Calu3 (cell line): ENCODE measurements at places on chromosomes 5 and 9.

DNA sequence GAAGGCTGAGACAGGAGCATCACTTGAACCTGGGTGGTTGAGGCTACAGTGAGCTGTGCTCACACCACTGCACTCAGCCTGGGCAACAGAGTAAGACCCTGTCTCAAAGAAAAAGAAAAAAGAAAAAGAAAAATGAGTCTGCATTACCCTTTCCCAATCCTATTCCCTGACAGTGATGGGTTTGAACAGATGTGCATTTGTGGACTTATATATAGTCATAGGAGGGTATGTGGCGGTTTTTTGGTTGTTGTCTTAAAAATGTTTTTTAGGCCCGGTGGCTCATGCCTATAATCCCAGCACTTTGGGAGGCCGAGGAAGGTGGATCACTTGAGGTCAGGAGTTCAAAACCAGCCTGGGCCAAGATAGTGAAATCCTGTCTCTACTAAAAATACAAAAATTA lies 13.4 kb downstream of the HDHD3 start:
- DNase-seq, result no peak

DNA sequence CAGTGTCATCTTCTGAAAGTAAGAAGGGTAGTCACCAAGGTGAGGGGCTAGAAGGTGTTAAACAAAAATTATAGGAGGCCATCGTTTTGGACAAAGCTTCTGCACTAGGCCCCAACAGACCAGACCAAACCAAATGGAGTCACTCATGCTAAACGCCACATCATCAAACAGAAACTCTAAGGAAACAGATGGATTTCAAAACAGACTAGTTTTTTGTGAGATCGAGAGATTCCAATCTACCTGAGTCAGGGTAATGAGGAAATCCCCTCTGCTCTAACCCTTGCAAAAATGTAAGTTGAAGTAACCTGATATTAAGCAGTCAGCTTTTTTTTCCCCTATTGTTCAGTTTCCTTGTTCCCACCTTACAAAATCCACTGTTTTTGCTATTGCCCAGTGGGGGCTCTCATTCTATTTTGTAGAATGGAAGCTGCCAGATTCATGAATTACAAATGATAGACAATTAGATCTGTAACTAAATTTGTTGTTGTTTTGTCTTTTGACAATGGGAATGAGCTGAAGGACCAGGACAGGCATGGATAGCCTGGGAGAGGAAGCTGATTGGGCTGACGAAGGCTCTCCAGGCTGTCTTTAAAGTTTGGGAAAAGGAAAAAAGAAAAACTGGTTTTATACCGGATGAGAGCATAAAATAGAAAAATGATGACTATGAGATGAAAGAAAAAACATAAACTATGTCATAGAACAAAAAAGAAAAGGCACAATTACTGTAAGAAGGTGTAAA lies 94.7 kb upstream of the ADAMTSL1 start:
- DNase-seq, result peak; percentile 13

DNA sequence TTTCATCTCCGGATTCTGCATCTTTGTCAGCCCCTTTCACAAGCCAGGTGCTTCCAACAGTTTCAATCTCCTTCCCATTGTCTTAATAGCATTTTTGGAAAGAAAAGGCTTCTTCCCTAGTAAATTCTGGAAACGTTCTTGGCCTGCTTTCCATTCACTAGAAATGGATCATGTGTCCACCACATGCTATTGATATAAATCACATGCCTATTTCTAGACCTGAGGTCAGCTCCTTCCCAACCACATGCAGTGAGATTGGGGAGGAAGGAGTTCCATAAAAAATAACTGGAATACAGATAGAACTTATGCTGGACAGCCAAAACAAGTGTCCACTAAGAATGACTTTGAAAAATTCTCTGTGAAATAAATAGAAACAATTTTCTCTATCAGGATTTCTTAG lies 181.6 kb upstream of the TMEM161B start:
- no peak for DNase-seq

DNA sequence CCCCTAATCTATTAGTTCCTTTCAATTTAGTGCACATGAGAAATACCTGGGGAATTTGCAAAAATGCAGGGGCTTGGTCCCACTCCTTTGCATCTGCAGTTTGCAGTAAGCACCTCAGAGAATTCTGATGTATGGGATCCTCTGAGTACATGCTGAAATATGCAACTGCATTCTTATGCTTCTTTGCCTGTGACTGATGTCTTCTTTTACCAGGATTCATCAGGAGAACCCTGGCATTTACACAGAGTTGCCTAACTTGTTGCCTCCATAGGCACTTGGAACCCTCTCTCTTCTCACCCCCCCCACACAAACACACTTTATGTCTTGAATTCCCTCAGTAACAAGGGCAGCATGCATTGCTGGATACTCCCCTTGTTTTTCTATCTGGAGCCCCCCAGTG lies 173.1 kb downstream of the KDM4C start:
- DNase-seq, result no peak

GRCh38 chr9:77457916-77458592 lies 190.1 kb downstream of the GNA14 start:
- peak; percentile 61 for DNase-seq

GRCh38 chr5:72619251-72619650 lies 112.0 kb upstream of the ZNF366 start:
- DNase-seq, result no peak

- peak; percentile 58 for DNase-seq
Measured at GRCh38 chr5:32679218-32679617, 31.9 kb upstream of the NPR3 start.

DNA sequence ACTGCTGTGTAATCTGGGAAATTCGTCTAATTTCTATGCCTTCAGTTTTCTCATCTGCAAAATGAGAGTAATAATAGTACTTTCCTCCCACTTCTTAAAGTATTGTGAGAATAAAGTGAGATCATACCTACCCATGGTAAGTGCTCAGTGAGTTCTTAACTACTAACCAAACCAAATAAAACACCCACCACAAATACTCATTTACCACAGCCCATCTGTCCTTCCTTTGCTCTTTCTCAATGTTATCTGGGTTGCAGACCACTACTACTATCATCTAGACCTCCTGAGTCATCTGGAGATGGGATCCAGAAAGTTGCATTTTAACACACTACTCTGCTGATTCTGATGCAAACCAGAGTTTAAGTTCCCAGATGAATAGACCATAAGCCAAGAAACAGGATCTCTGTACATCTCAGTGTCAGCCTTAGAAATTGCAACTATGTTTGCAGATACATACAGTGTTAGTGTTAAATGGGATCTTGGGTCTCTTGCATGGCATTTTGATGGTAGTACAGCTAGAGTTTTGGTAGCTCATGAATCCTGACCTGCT lies 105.4 kb upstream of the ATP10B start:
- no peak for DNase-seq

- peak; percentile 58 for DNase-seq
Measured at GRCh38 chr5:179553875-179554274, 3.5 kb downstream of the RUFY1 start.

DNA sequence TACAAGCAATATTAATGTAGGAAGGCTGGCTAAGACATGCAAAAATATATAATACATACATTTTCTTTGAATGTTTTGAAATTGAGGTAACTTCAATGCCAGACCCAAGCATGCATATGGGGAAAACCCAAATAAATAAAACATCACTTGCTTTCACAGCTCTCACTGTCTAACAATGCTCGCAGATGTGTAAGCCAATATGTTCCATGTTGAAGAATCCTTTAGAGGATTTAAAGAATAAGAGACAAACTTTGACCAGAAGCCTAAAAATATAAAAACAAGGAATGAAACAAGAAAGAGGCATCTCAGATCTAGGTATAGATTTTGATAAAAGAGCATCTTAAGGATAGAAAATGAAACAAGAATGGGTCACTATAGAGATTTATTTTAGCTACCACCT lies 354.2 kb downstream of the CDH10 start:
- DNase-seq, result no peak

DNA sequence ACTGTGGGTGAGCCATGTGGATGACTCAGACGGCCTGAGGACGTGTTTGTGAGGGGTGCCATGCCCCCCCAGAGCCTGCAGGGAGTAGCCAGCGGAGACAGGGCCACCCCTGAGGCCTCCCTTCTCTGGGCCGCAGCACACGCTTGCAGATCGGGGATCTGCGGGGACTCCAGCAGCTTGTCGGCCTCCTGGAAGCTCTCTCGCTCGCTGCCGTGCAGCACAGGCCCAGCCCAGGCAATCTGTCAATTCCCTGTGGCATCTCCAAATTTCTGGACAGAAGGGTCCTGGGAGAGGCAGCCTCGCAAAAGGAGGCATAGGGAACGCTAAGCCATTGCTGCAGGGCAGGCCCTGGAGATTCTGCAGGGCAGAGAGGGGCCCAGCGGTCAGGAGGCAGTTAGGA lies 21.2 kb downstream of the FLT4 start:
- no peak for DNase-seq

- DNase-seq, result no peak
Measured at GRCh38 chr5:118193194-118193905, 795.0 kb downstream of the DTWD2 start.
